ENCODE measurements at places on chromosomes 7 and 10.

DNA sequence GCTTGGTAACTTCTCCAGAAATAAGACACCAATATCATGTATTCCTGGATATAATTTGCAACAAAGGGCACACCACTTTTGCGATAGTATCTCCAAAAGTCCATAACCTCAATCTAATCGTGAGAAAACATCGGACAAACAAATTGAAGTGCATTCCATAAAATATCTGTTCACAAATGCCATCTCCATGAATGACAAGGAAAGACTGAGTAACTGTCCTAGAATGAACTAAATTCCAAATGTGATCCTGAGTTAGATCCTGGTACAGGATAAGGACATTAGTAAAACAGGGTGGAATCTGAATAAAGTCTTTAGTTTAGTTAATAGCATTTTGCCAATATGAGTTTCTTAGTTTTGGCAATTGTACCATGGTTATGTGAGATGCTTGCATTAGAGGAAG, 384.2 kb downstream of the SUGCT start:
- no peak for DNase-seq

- no peak for DNase-seq
Measured at GRCh38 chr7:81618396-81619014, 151.3 kb downstream of the HGF start.

DNA sequence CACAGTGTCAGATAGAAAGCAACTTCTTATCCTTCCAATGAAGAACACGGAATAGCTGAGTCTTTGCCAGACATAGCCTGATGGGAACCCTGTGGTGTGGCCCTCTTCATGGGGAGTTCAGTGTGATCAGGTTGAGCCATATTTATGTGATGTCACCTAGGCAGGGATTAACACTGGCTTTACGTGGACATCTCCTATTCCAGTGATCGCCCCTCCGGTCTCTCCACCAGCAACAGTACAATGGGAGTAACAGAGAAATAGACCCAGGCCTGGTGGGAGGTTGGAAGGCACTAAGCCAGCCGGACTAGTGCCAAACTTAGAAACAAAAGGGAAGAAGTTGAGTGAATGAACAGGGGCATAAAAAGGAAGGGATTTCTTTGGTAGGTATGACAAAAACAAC, 358.1 kb downstream of the PRPF18 start:
- DNase-seq: no peak

GRCh38 chr7:23964715-23965114, 254.7 kb downstream of the STK31 start:
- DNase-seq: no peak

- DNase-seq: no peak
Measured at GRCh38 chr10:53646525-53646924, 873.9 kb upstream of the MBL2 start.

- peak; percentile 54 for DNase-seq
Measured at GRCh38 chr10:30534465-30535144, 94.9 kb downstream of the LYZL2 start.

DNA sequence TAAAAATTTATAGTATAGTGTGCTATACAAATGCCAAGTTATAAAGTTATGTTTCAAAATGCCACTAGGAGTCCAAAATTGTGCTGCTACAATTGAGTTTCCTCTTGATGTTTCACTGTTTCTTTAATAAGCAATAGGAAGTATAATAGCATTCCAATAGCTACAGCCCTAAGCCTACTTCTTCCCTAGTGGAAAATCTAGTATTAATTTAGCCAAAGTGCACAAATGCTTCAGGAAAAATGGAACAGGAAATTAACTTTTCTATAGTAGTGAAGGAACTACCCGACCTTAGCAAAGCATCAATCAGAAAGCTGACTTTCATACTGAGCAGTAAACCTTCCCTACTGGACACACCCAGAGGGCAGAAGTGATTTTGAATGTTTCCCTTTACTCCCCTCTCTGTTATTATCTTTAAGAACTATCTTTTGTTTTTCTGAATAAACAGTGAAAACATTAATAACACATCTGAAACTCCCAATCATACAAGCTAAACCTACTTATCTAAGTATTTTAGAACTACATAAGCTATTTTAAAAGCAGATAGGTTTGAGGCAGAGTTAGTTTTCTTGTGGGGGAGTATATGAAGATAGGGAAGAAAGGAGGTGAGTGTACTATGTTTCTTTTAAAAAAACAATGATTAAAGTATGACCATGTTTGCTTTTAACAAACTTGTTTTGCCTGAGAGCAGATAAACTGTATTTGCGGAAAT, 13.7 kb downstream of the CPED1 start:
- DNase-seq: no peak

- no peak for DNase-seq
Measured at GRCh38 chr10:70602665-70603448, at the start of gene PRF1. PRF1 (minus strand) TSS chr10:70602741; CDS start chr10:70600902, 1,839 bp downstream.

- peak; percentile 76 for DNase-seq
Measured at GRCh38 chr10:118045837-118046394, 825 bp downstream of the RAB11FIP2 start.

- no peak for DNase-seq
Measured at GRCh38 chr7:130372402-130373165, 7.7 kb upstream of the CPA1 start.

- no peak for DNase-seq
Measured at GRCh38 chr7:39490296-39490695, 75.9 kb upstream of the YAE1 start.

DNA sequence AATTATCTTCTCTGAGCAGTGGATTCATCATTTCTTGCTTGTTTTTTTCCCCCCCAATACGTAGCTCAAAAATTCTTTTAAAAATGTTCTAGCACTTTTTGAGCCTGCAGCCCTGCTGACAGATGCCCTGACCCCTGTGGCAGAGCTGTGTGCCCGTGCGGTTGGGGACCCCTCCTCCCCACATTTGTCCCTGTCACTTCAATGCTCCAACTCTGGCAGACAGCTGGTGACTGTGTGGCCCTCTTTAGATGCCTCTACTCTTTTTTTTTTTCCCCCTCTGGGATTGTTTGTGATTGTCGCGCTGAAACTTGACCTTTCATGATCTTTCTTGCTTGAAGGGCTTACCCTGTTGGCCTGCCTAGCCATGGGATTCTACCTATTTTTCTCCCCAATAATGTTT, 214.1 kb downstream of the TMEM178B start:
- DNase-seq: no peak

- no peak for DNase-seq
Measured at GRCh38 chr10:8323428-8324054, 269.1 kb downstream of the GATA3 start.

- no peak for DNase-seq
Measured at GRCh38 chr10:30184397-30185033, 125.1 kb upstream of the JCAD start.

- DNase-seq: no peak
Measured at GRCh38 chr7:33155811-33156210, 26.4 kb downstream of the BBS9 start.

DNA sequence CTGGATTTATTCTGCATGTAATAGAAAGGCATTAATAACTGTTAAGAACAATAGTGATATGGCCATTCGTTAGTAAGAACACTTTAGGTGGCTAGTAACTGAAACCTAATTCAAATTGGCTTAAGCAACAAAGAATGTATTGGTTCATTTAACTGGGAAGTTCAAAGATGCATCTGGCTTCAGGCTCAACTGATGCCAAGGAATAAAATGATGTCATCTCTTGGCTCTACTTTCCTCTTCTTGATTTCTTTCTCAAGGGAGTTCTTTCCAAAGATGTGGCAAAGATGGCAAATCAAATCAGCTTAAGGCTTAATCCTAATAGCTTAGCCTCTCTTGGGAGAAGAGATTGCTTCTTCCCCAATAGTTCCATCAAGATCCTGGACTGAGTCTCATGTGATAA, 51.6 kb downstream of the PIK3CG start:
- DNase-seq: no peak

DNA sequence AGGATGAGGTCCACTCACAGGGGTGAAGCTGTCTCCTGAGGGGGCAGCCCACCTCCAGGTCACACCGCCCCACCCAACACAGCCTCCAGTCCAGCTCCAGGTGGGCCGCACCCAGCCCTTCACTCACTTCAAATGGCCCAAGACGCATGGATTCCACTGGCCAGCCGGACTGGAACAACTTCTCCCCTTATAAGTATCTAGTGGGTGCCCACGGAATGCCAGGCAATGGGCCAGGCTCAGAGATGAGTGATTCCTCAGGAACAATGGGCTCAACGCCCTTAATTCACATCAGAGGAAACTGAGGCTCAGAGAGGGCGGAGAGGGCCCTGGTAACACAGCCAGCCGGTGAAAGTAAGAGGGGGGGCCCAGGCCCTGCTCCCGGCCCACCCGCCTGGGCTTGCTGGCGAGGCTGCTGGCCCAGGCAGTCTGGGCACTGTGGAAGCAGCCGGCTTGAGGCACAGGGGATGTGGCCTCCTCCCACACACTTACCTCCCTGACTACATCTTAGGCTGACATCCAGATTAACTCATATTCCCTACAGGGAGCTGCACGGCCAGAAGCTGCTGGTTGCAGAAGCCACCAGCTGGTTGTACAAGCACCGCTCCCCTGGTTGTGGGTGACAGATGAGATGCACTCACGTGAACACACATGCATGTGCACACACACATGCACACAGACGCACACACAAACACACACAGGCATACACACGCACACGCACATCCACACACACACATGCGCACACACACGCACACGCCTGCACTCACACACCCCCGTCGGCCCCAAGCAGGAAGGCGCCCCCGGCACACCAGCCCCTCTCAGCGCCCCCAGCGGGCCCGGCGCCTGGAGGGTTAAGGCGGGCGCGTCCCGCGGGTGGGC, 1.0 kb upstream of the FAM20C start:
- DNase-seq: peak; percentile 60

GRCh38 chr7:45461026-45461425, 113.1 kb upstream of the ADCY1 start:
- no peak for DNase-seq

DNA sequence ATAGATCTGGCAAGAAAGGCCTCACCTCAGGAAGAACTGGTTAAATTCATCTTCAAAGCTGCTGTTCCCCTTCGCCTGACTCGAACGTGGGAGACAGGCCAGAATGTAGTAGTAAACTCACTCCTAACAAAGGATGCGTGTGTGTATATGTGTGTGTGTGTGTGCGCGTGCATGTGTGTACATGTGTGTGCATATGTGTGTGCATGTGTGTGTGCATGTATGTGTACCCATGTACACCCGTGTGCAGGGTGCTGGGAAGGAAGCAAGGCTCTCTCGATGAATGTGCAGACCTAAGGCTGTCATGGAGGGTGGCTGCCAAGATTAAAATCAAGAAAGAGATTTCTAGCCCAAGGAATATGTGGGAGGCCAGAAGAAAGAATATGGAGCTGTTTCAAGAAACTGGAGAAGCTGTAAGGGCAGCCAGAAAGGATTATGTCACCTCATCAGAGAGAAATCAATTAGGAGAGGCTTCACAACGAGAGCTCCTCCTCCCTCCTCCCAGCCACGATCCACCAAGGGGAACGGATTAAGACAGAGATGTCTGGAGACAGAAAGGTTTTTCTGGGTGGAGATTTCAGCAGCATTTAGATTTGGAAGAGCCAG, 34.0 kb upstream of the LBX1 start:
- DNase-seq: no peak

GRCh38 chr10:110643035-110643652, 992 bp upstream of the RBM20 start:
- DNase-seq: no peak

GRCh38 chr7:155732286-155732685, 80.0 kb downstream of the SHH start:
- DNase-seq: no peak

- DNase-seq: no peak
Measured at GRCh38 chr7:124762611-124763143, 2.9 kb downstream of the GPR37 start.

DNA sequence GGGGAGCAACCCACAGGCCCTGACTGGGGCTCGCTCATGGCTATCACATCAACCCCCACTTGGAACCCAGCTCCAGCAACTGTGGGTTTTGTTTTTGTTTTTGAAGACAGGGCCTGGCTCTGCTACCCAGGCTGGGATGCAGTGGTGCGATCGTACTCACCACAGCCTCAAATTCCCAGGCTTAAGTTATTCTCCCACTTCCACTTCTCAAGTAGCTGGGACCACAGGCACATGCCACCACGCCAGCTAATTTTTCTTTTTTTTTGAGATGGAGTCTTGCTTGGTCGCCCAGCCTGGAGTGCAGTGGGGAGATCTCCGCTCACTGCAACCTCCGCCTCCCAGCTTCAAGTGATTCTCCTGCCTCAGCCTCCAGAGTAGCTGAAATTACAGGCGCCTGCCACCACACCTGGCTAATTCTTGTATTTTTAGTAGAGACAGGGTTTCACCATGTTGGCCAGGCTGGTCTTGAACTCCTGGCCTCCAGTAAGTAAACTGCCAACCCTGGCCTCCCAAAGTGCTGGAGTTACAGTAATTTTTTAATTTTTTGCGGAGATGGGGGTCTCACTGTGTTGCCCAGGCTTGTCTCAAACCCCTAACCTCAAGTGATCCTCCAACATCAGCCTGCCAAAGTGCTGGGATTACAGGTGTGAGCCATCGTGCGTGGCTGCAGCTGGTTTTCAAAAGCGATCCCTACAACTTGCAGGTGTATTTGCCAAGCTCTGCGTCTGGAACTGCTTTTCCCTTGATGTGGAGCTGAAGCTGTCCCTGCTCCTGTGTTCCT, 228.7 kb downstream of the SKIDA1 start:
- no peak for DNase-seq

- DNase-seq: no peak
Measured at GRCh38 chr10:120098232-120098930, 205.9 kb downstream of the SEC23IP start.

DNA sequence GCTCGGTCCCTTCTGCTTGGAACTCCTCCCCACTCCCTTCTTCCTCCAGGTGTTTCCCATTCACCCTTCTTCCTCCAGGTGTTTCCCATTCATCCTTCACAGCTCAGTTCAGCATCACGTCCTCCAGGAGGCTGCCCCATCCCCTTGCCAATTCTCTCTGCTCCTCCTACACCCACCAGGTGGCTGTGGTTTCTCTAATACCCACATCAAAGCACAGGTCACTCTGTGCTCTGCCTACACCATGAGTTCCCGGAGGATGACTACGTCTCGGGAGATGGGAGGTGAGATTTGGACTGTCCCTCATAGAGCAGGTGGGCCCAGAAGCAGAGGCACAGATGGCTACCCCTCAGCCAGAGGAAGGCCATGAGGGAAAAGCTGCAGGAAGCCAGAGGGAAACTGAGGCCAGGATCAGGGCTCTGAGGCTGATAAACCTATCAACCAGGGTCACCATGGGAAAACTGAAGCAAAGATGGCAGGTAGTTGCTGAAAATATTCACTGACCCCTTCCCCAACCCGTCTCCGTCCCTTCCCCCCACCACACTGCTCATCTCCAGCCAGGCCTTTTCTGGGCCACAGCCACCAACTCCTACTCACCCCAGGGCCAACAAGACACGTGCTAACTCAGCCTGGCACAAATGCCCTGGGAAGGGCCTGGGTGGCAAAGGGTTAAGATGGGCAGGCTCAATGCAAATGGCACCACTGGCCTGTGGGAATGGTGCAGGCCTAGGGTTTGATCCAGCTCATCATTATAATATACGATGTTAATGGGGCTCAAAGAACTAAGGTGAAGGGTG, 56.6 kb upstream of the CPXM2 start:
- no peak for DNase-seq

DNA sequence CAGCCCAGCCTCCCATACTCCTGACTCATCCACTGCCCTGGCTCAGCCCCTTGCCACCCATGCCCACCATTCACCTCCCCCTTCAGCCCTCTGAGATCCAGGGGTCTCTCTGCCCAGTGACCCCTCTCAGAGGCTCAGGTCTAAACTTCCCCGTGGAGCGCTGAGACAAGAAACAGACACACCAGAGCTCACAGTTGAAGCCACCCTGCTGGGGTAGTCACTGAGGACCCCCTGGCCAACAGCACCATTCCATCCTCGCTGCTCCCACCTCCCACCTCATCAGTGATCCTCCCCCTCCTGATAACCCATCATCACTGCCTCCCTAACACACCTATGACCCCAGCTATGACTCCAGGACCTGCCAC, 100.7 kb downstream of the GRID1 start:
- DNase-seq: no peak
